ENCODE measurements at places on chromosomes 13 and 19.

- no peaks in the 10 kb centered on the region for H3K4me1 ChIP-seq
- H3K27me3 ChIP-seq = peaks cover 27% of the 10 kb centered on the region
- DNase-seq = no peak
- H3K36me3 ChIP-seq = no peaks in the 10 kb centered on the region
- H3K4me3 ChIP-seq = no peak overlapping the region
Observed at GRCh38 chr13:43297967-43298678, 274.7 kb downstream of the DNAJC15 start.

GRCh38 chr19:1063030-1063908, 3.7 kb upstream of the ARHGAP45 start:
- H3K4me1 ChIP-seq = peaks cover 37% of the 10 kb centered on the region
- H3K27ac ChIP-seq = no peak overlapping the region
- no peak overlapping the region for H3K4me3 ChIP-seq
- H3K36me3 ChIP-seq = peaks cover 5% of the 10 kb centered on the region

DNA sequence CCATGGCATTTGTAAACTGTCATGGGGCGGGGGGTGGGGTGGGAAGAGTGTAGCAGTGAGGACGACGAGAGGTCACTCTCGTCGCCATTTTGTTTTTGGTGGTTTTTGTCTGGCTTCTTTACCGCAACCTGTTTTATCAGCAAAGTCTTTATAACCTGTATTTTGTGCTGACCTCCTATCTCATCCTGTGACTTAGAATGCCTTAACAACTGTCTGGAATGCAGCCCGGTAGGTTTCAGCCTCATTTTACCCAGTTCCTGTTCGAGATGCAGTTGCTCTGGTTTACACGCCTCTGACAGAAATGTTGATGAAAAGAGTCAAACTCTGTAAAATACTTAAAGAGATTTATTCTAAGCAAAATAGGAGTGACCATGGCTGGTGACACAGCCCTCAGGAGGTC, 852.0 kb downstream of the DACH1 start:
- DNase-seq = no peak
- H3K27me3 ChIP-seq = no peaks in the 10 kb centered on the region
- no peak overlapping the region for H3K27ac ChIP-seq

DNA sequence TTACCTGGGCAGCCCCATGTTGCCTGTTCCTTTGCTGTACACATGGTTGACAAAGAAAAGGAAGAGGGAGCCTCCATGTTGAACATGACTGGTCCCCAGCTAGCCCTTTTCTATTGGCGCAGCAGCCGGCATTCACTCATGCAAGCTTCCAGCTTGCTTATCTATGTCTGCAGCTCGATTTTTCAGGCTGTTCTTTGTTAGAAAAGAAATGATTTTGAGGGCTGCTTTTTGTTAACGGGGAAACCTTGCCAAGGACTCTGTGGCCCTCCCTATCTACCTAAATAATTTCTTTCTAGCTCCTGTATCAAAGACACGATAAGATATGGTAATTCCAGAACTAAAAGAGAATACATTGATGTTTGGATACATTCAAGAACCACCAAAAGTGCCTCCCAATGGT, 20.4 kb upstream of the ADGRE2 start:
- H3K27me3 ChIP-seq = peaks cover 9% of the 10 kb centered on the region
- no peak for DNase-seq
- H3K36me3 ChIP-seq = no peaks in the 10 kb centered on the region

GRCh38 chr13:50921706-50922105, 12.1 kb downstream of the RNASEH2B start:
- no peak overlapping the region for H3K27ac ChIP-seq
- H3K4me1 ChIP-seq = peaks cover 14% of the 10 kb centered on the region
- H3K4me3 ChIP-seq = no peak overlapping the region
- H3K36me3 ChIP-seq = peaks cover 72% of the 10 kb centered on the region
- H3K27me3 ChIP-seq = no peaks in the 10 kb centered on the region
- DNase-seq = no peak

- no peak for DNase-seq
- H3K4me1 ChIP-seq = no peaks in the 10 kb centered on the region
- no peaks in the 10 kb centered on the region for H3K27me3 ChIP-seq
- no peaks in the 10 kb centered on the region for H3K36me3 ChIP-seq
- no peak overlapping the region for H3K27ac ChIP-seq
- no peak overlapping the region for H3K4me3 ChIP-seq
Observed at GRCh38 chr13:61954092-61954491, 538.4 kb upstream of the PCDH20 start.

DNA sequence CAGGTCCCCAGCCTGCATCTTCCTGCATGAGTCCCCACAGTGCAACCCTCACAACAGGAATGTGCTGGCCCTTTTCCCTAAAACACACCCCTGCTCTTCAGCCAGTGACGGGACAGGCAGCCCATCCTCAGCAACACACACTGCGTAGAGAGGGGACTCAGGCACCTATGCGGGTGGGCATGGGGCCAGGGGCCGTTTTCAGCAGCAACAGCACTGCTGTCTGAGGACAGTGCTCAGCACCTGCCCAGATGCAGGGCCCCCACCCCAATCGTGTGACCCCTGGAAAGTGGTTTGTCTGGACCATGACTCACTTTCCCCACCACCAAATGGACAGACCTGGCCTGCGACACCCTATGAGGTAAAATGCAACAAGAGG, 28.0 kb upstream of the ISYNA1 start:
- DNase-seq = no peak
- H3K27ac ChIP-seq = no peak overlapping the region
- H3K4me1 ChIP-seq = peaks cover 18% of the 10 kb centered on the region
- H3K4me3 ChIP-seq = no peak overlapping the region
- no peaks in the 10 kb centered on the region for H3K27me3 ChIP-seq
- H3K36me3 ChIP-seq = peaks cover 22% of the 10 kb centered on the region

- DNase-seq = no peak
- no peak overlapping the region for H3K4me3 ChIP-seq
- no peaks in the 10 kb centered on the region for H3K36me3 ChIP-seq
- no peak overlapping the region for H3K27ac ChIP-seq
Observed at GRCh38 chr13:94483970-94484369, 4.5 kb upstream of the DCT start.

DNA sequence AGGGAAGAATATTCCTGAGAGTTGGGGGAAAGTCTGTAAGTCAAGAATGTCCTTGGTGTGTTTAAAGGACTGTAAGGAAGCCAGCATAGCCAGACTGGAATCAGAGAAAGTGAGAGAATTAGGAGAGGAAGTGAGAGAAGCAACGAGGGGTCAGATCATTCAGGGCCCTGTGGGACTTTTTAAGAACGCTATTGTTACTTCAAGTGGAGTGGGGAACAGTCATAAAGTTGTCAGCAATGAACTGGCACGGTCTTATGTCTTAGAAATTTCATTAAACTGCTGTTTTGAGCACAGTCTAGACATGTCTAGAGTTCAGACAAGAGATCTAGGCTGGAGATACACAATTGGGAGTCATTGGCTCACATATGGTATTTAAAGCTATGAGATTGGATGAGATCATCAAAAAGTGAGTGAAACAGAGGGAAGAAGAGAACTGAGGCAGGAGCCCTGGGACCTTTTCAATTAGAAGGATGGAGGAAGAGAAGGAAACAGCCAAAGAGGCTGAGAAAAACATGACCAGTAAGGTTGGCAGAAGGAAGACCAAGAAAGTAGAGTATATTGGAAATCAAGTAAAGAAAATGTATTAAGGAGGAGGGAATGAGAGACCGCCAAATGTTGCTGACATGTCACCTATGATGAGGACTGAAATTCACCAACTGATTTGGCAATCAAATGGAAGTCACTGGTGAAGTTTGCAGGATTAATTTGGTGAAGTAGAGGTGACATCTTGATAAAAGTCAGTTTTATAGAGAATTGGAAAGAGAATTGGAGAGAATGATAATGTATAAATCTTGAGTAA, 263.5 kb downstream of the GPC5 start:
- no peaks in the 10 kb centered on the region for H3K27me3 ChIP-seq
- DNase-seq = no peak
- H3K4me1 ChIP-seq = no peaks in the 10 kb centered on the region
- no peak overlapping the region for H3K4me3 ChIP-seq
- no peak overlapping the region for H3K27ac ChIP-seq

- no peak for DNase-seq
- no peaks in the 10 kb centered on the region for H3K36me3 ChIP-seq
- H3K4me3 ChIP-seq = no peak overlapping the region
- no peak overlapping the region for H3K27ac ChIP-seq
- peaks cover 6% of the 10 kb centered on the region for H3K4me1 ChIP-seq
- peaks cover 2% of the 10 kb centered on the region for H3K27me3 ChIP-seq
Observed at GRCh38 chr13:30495746-30496145, 30.0 kb upstream of the HMGB1 start.

DNA sequence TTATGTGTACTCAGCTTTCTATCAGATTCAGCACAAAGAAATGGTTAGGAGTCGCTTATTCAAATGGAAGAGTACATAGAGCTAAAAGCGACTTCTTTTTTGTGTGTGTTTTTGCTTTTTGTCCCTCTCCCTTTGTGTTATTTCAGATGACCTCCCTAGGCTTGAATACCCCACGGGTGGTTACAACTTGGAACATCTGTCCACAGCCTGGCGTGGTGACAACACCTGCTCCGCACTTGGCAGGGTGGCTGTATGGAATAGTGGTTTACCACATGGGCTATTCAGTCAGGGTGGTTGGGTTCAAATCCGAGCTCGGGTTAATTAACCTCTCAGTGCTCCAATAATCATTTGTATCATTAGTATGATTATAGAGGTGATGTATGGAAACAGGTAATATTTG, 151.6 kb upstream of the FREM2 start:
- H3K27ac ChIP-seq = no peak overlapping the region
- DNase-seq = no peak
- H3K27me3 ChIP-seq = no peaks in the 10 kb centered on the region
- H3K4me1 ChIP-seq = no peaks in the 10 kb centered on the region

- peaks cover 19% of the 10 kb centered on the region for H3K27me3 ChIP-seq
- no peak overlapping the region for H3K27ac ChIP-seq
- H3K4me3 ChIP-seq = no peak overlapping the region
- no peak for DNase-seq
- no peaks in the 10 kb centered on the region for H3K4me1 ChIP-seq
- no peaks in the 10 kb centered on the region for H3K36me3 ChIP-seq
Observed at GRCh38 chr19:39596911-39597310, 5.4 kb upstream of the LGALS13 start.

DNA sequence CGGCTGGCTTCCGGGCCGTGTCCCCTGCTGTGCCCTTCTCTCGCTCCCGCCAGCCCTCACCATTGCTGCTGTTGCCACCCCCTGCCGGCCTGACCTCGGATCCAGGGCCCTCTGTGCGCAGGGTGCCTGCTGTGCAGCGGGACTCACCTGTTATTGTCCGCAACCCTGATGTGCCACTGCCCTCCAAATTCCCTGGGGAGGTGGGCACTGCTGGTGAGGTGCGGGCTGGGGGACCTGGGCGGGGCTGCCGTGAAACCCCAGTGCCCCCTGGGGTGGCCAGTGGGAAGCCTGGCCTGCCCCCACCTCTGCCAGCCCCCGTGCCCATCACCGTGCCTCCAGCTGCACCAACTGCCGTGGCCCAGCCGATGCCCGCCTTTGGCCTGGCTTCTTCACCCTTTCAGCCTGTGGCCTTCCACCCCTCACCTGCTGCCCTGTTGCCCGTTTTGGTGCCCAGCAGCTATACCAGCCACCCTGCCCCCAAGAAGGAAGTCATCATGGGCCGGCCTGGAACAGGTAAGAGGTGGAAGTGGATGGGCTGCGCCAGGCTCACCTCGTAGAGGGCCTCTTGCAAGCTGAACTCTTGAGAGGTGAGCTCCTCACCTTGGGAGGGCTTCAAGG, 5.1 kb downstream of the CIC start:
- peak overlapping the region; percentile 62 for H3K27ac ChIP-seq
- no peak overlapping the region for H3K4me3 ChIP-seq
- H3K27me3 ChIP-seq = no peaks in the 10 kb centered on the region
- H3K36me3 ChIP-seq = peaks cover 58% of the 10 kb centered on the region
- no peak for DNase-seq

- peaks cover 12% of the 10 kb centered on the region for H3K4me1 ChIP-seq
- H3K36me3 ChIP-seq = no peaks in the 10 kb centered on the region
- peaks cover 15% of the 10 kb centered on the region for H3K27me3 ChIP-seq
- no peak overlapping the region for H3K27ac ChIP-seq
Observed at GRCh38 chr13:25739376-25739775, 312.4 kb downstream of the SHISA2 start.

DNA sequence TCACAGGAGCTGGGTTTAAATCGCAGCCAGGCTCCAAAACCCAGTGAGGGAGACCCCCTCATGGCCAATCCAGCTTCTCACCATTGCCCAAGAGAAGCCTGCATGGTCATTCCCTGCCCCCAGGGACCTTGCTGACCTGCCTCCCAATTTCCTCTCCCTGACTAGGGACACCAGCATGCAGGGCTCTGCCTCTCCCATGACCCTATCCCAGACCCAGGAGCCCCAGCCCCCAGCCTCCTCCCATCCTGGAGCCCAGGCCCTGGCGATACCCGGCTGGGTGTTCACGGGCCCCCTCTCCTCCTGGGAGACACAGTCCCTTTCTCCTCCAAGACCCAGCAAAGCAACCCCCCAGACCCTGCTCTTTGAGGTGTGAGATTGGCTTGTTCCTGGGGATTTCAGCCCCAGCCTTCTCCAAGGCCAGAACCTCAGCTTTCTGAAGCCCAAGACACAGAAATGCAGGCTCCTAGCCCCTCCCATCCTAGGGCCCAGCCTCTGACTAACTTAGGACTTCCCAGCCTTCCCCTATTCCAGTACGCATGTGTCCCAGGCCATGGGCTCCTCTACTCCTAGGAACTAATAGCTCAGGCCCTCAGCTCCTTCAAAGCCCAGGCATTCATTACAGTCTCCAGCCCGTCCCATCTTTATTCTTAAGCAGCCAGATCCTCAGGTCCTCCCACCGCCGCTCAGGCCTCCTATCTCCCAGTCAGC, 1.1 kb downstream of the GYS1 start:
- peak overlapping the region; percentile 98 for H3K4me3 ChIP-seq
- peaks cover 40% of the 10 kb centered on the region for H3K36me3 ChIP-seq
- H3K4me1 ChIP-seq = peaks cover 46% of the 10 kb centered on the region

- no peaks in the 10 kb centered on the region for H3K36me3 ChIP-seq
- H3K4me3 ChIP-seq = no peak overlapping the region
- peaks cover 33% of the 10 kb centered on the region for H3K4me1 ChIP-seq
- no peaks in the 10 kb centered on the region for H3K27me3 ChIP-seq
- no peak for DNase-seq
Observed at GRCh38 chr19:15475169-15475568, 4.1 kb downstream of the PGLYRP2 start.

DNA sequence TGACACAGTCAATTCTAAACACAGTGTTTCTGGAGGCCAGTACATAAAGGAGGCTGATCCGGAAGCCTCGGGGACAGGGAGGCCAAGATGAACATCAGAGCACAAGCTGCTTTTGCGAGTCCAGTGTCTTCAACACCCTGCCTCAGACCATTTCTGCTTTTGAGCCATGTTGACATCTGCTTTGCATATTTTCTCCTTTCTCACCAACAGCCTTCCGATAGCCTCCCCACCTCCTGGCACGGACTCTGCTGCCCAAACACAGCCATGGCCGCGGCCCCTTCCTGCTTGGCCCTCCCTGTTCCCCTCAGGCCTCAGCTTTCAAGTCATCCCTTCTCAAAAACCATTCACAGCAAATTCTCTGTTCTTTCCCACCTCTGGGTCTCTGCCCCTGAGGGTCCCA, 3.6 kb downstream of the LRRC25 start:
- peaks cover 42% of the 10 kb centered on the region for H3K27me3 ChIP-seq
- H3K36me3 ChIP-seq = no peaks in the 10 kb centered on the region
- no peak overlapping the region for H3K4me3 ChIP-seq
- no peak for DNase-seq
- H3K27ac ChIP-seq = no peak overlapping the region

Data from activated CD4-positive, alpha-beta memory T cell treated with anti-CD3 and anti-CD28 coated beads, Interleukin-2, amount 10 ng/mL, durations not matched to agents 7 days and 5 days (primary cell).